ENCODE measurements at places on chromosomes 7 and 10. TPM values are rescaled to one million over a fixed set of nuclear protein-coding genes. Genes with fewer than 3 reads are reported as not detected.

The MTURN gene
- 8.3 TPM for polyA plus RNA-seq

The HYAL4 gene
- polyA plus RNA-seq: not detected

DNA sequence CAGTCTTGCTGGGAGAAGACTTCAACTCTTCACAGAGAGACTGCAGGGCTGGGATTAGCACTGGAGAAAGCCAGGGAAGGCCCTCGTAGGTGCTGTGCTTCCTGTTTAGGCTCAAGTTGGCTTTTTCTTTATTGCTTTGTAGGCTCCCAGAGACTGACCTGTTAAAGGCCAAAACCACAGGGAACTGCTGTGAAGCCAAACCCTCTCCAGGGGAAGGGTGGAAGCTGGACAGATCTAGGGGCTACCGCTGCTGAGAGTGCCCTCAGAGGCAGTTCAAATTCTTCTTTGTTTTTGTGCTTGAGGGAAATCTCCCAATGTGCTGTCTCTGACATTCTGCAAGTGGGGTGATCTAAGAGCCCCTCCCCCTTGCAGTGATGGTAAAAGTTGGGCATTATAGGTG, 198.4 kb downstream of the CNTNAP2 start:
- DNase-seq: no peak

- DNase-seq: no peak
These were observed 27.3 kb upstream of the PWWP2B start for GRCh38 chr10:132369636-132370185.

- no peak for DNase-seq
These were observed 39.0 kb upstream of the KIF5B start for GRCh38 chr10:32095116-32095733.

GRCh38 chr7:159059629-159060028, 85.0 kb downstream of the VIPR2 start:
- DNase-seq: no peak

DNA sequence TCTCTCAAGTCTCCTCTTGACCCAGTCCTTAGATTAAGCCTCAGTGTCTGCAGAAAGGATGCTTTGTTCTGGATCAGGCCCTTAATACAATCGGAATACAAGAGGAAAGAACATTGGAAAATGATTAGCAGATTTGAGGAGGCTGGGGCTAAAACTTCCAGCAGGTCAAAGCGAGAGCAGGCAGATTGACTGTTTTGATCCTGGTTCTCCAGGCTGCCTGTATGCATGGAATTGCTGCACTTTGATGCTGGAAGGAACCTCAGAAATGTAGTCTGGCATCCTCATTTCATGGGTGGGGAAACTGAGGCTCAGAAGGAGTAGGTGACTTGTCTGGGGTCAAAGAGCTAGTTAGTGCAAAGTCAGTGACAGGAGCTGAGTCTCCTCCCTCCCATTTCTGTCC, 202.8 kb downstream of the EMX2 start:
- DNase-seq: no peak
